ENCODE measurements at places on chromosomes 11 and 22. TPM values are rescaled to one million over a fixed set of nuclear protein-coding genes. Genes with fewer than 3 reads are reported as not detected.

GRCh38 chr11:60757231-60757800, 649 bp downstream of the MS4A15 start:
- no peak for DNase-seq

DNA sequence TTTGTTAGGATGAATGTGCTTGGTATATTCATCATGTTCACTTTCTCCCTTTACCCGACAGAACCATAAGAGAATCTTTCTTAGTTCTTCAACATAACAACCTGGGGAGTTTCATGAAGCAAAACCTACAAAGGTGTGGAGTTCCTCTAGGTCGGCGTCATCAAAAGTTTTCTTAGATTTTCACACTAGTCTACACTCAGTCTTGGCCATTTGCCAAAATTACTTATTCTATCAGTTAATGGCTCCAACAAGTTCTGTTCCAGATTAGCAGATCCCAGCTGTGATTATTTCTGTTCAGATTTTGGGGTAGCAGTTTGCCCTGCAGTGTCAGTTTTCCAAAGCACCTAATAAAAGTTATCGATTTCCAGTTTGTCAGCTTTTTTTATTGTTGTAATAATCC, 935.8 kb upstream of the RAG2 start:
- DNase-seq = no peak

GRCh38 chr11:80980227-80980626, 1539.4 kb upstream of the TENM4 start:
- no peak for DNase-seq

Gene RBFOX2
- total RNA-seq = 153 TPM

Gene CASP12
- 0.78 TPM for total RNA-seq

Gene GNG3
- not detected for total RNA-seq

Gene PLAAT5
- total RNA-seq = not detected
